AG09309 (cell line): ENCODE measurements at places on chromosomes 11 and 22.
A peak's percentile ranks its signal among the peaks of the same experiment; 100 is the strongest.

- DNase-seq = no peak
Observed at GRCh38 chr11:34364102-34364501, 6.3 kb upstream of the ABTB2 start.

DNA sequence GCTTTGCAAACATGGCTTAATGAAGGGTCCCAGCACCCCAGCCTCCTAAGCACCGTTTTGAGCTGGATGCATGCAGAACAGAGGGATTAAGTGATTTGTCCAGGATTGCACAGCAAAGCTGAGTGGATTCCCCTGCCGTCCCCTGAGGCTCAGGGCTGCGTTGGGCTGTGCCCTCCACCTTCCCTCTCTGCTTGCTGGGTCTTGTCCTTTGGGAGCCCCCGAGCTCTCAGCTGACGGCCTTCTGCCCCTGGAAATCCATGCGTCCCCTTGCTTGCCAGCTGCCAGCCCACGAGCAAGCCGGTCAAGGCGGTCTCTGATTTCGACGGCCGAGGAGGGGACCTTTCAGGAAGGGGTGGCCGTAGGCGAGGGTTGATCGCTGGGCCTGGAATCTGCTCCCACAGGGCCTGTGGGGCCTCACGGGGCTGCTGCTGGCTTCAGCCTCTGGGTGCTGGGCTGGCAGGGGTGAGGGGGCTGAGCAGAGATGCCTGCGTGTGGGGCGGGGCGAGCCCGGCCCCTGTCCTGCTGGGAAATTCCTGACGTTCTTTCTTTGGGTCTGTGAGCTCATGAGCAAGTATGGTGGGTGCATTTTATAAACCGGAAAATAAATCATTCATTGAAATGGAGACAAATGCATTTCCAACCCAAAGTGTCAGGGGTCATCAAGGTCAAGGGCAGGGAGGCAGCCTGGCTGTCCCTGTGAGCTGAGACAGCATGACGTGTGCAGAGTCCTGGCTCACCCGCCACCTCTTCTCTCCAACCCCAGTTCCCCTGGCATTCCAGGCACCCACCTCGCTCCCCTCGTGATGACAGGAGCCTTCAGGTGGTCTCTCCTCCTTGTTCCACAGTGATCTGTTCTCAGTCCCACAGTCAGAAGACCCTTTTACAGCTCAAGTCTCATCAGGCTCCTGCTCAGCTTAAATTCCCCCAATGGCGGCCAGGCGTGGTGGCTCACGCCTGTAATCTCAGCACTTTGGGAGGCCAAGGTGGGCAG is 28.1 kb downstream of the FGF4 start:
- no peak for DNase-seq

GRCh38 chr11:84673753-84674152 is 953.4 kb downstream of the DLG2 start:
- no peak for DNase-seq

GRCh38 chr11:10309163-10310093 is 4.6 kb downstream of the ADM start:
- DNase-seq = peak; percentile 89

DNA sequence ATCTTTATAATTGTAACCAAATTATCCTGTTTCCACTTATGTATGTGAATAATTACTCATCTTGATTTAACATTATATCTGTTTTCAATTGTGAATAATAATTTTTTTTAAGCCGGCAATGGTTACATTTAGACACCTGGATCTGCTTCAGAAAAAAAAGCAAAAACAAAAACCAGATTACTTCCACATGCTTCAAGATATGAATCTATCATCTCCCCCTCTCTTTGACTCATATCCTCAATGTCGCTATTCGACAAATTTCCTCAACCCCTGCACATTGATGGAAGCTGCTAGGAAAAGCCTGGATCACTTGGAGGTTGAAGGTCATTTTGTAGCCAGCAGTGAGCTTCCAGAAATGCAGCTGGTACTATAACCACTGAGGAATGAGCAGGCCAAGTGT is 42.7 kb downstream of the SLC1A2 start:
- no peak for DNase-seq

- DNase-seq = no peak
Observed at GRCh38 chr11:59558270-59558643, 46.9 kb downstream of the OR4D9 start.

DNA sequence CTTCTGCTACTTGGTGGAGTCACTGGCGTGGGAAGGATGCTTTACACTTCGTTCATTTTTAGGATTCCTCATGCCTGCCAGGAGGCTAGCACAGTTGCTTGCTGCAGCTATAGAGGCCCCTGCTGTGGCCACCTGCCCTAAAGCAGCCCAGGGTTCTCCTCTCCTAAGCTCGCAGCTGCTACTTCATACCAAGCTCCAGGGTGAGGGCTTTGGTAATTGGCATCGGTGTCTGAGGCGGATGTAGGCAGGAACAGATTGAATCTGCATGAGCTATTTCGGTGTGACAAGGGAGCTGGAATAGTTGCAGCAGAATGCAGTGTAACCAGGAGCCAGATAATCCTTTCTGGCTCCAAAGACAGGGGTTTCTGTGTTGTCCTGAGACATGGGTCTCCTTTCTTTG is 133.1 kb downstream of the MICAL2 start:
- no peak for DNase-seq

- DNase-seq = no peak
Observed at GRCh38 chr11:43737201-43737590, 56.7 kb downstream of the HSD17B12 start.

DNA sequence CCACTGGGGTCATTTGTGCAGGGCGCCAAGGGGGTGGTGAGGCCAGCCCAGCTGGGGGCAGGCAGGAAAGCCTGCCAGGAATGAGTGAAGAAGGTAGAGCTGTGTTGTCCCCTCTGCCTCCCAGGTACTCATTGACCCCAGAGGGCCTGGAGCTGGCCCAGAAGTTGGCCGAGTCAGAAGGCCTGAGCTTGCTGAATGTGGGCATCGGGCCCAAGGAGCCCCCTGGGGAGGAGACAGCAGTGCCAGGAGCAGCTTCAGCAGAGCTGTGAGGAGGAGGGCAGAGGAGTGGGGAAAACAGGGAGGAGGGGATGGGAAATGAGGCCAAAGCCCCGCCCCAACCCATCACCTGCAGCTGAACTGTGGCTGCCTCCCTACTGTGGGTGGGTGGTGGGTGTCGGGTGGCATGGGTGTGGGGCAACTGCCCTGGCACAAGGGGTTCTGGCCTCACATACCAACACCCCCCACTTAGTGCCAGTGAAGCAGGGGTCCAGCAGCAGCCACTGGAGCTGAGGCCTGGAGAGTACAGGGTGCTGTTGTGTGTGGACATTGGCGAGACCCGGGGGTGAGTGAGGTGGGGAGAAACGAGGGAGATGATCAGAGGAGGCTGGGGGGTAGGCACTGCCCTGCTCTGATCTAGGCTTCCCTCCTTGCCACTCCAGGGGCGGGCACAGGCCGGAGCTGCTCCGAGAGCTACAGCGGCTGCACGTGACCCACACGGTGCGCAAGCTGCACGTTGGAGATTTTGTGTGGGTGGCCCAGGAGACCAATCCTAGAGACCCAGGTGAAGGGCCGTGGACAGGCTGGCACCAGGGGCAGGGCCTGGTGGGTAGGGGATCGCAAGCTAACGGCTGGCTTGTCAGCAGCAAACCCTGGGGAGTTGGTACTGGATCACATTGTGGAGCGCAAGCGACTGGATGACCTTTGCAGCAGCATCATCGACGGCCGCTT is 3.0 kb downstream of the MUS81 start:
- no peak for DNase-seq

- no peak for DNase-seq
Observed at GRCh38 chr11:41660585-41660984, 201.1 kb upstream of the LRRC4C start.

- no peak for DNase-seq
Observed at GRCh38 chr22:40400159-40400558, 29.8 kb downstream of the SGSM3 start.

DNA sequence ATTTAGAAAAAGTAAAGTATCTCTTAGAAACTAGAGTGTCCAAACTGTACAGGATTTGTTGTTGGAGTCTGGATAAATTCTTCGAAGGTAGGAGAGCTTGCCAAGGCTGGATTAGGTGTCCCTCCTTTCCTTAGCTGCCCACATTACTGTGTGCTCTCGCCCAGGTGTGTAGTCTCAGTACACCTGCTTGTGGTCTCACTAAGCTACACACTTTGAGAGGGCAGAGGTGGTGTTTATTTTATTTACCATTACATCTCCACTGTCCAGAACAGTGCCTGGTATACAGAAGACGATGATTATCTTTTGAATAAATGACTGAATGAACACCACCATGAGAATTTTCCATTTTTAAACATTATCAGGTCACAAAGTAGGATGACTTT is 36.5 kb downstream of the VSIG10L2 start:
- DNase-seq = no peak

DNA sequence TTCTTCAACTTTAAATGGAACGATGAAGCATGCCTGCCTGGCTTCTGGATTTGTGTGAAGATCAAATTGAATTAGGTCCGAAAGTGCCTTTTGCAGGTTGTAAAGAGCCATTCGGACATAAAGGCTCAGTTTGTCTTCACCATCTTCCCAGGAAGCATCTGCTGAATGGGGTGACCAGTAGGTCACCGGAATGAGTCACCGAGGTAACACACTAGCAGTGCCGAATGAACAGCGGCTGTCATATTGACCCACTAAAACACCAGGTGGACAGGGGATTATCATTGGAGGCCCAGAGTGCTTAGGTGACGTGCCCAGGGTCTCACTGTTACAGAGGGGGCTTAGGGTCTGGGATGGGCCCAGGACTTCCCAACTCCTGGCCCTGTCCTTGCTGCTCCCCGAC is 43.1 kb upstream of the MYH9 start:
- no peak for DNase-seq

DNA sequence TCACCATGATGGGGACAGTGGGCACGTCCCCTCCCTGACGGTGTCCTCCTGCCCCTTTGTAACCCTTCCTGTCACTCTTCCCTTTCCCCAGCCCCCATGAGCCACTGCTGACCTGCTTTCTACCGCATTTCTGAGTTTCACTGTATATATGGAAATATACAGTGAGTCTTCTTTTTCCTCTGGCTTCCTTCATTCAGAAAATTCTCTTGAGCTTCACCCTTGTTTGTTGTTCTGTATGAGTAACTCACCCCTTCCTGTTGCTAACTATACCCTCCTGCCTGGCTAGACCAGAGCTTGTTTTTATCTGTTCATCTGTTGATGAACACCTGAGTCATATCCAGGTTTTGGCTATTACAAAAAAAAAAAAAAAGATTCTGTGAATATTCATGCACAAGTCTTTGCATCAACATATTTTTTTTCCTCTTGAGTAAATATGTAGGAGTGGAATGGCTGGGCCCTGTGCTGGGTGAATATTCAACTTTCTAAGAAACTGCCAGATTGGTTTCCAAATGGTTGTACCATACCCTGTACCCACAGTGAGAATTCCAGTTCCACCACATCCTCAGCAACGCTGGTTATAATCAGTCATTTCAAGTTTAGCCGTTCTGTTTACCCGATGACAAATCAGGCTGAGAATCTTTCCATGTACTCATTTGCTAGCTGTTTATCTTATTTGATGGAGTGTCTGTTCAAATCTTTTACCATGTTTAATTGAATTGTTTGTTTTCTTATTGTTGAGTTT is 62.0 kb downstream of the IGF2 start:
- no peak for DNase-seq

DNA sequence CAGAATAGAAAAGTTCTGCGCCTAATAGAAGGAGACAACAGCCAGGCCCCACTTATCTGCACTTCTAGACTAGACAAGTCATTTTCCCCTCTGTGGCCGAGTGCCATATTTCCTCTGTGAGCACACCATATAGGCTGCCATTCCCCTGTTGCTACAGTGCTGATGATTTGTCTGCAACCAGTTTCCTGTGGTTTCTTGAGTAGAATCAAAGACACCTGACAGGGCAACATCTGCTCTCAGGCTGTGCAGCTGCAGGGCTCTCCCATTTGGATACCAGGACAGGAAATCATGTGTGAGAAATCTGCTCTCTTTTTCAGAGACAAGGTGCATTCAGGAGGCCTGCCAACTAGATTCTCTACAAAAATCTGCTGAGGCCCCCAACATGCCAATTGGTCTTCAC is 879.3 kb downstream of the DLG2 start:
- DNase-seq = no peak

- no peak for DNase-seq
Observed at GRCh38 chr11:124108156-124108555, 7.1 kb upstream of the VWA5A start.

DNA sequence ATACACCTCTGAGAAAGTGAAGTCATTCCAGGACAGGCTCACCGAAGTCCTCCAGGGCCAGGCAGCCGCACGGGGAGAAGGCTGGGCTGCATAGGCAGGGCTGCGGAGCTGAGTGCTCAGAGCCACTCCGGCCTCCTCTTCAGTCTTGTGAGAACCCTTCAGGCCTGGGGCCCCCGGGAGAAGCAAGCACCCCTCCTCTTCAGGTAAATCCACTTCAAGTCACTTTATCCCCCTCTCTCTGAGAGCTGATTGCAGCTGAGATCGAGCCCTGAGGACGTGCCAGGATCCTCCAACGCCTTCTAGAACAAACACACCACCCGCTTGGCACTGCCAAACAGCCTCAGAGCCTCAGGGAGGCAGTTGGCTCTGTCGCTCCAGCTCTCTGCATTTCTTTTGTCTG is 1526.3 kb downstream of the BRD1 start:
- no peak for DNase-seq

- DNase-seq = no peak
Observed at GRCh38 chr22:27715106-27715505, 86.5 kb downstream of the MN1 start.

DNA sequence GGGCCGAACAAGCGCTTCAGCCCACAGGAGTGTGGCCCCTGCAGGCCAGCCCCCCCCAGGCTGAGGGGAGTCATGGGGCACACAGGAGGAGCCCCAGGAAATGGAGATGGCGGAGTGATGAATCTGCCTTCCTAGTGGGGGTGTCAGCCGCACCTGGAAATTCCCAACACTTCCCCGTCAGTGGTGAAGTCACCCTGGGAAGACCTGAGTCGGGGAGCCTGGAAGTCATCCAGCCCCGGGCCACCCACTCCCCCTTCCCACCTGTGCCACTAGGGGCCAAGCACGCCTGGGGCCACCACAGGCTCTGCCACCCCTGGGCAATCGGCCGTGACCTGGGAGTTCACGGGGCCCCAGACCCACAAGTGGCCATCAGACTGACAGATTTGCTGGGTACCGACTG is 12.6 kb downstream of the WNT7B start:
- no peak for DNase-seq

GRCh38 chr22:48334971-48335370 is 1492.7 kb downstream of the BRD1 start:
- no peak for DNase-seq

- no peak for DNase-seq
Observed at GRCh38 chr11:86978756-86979608, 23.8 kb upstream of the FZD4 start.

- DNase-seq = no peak
Observed at GRCh38 chr11:13051257-13051656, 42.1 kb downstream of the RASSF10 start.

DNA sequence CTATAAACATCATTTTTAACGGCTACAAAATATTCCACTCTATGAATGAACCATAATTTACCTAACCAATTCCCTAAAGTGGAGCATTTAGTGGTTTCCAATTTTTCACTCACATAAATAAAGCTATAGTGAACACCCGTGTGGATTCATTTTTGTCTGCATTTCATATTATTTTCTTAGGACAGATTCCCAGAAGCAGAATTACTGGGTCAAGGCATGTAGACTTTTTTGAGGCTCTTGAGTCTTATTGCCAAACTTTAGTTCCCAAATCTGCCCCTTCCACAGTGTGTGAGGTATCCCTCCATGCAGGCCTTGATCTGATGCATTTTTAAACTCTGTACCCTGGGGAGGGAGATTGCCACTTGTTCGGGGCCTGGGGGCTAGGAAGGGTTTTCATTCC is 198.2 kb downstream of the TENM4 start:
- no peak for DNase-seq

- DNase-seq = no peak
Observed at GRCh38 chr11:16986434-16987204, 27.6 kb downstream of the PLEKHA7 start.
